NCI-H1417 (cell line): ENCODE measurements at places on chromosomes 2 and 18.
A peak's percentile ranks its signal among the peaks of the same experiment; 100 is the strongest.

DNA sequence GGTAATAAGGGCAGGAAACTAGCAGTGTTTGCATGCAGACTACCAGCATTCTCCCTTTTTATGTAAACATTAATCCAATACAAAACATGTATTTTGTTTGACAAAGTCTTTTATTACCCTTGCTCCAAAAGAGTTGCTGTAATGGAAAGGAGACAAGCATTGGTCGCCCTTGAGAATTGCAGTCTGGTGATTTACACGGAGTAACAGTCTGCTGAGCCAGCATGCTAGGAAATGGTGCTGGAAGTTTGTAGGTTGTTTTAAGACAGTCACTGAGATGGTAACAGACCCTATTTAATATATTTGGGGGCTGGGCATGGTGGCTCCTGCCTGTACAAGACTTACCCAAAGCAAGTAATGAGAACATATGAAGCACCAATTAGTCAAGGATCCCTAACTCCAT, 2.8 kb upstream of the PRKCE start:
- no peak for DNase-seq

DNA sequence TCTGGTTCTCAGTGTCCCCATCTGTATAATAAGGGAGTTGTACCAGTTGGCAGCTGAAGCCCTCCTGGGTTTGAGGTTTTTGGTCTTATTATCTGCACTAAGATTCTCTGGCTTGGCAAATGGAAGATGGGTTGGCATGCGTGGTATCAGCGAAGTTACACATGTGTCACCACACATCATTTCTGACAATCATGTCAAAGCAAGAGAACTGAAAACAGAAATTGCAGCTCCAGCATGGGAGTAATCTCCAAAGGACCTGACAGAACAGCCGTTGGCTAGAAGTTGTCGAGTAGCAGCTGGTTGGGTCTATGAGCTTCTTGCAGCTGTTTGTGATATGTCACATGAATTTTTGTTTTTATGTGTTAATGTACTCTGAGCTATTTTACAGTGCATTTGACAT, 317.4 kb downstream of the SLC4A3 start:
- no peak for DNase-seq

GRCh38 chr2:152200565-152201465, 25.3 kb upstream of the STAM2 start:
- DNase-seq = no peak

GRCh38 chr2:216205486-216205885, 96.3 kb downstream of the XRCC5 start:
- DNase-seq = no peak

DNA sequence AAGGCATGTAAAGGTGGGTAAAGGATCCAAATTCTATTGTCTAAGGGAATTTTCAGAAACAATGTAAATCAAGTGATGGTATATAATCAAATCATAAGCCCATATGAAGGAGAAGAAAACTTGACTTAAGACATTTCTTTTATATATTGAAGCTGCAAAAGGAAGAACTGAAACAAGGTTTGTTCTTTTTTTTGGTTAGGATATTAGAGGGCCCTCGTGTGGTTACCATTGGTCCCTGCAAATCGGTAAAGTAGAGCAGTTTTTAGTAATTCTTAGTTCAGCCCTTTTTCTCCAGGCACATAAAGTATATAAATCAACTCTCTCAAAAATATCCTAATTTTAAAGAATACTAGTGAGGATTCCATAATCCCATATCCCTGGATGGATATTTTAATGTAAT, 105.6 kb upstream of the STK17B start:
- DNase-seq = no peak

- no peak for DNase-seq
These were observed 14.5 kb downstream of the EPC2 start for GRCh38 chr2:148658807-148659722.

- no peak for DNase-seq
These were observed 90.5 kb upstream of the TACR1 start for GRCh38 chr2:75289771-75290170.

- no peak for DNase-seq
These were observed 161.0 kb downstream of the DDX1 start for GRCh38 chr2:15752552-15753232.

- DNase-seq = peak; percentile 65
These were observed at the start of gene ARHGAP15 for GRCh38 chr2:143128681-143129580. Gene ARHGAP15 (plus strand): TSS chr2:143129419.

GRCh38 chr2:144519934-144520731, at the start of gene ZEB2:
Gene ZEB2 (minus strand): TSS chr2:144520119. CDS start chr2:144517350, 2,769 bp downstream.
- DNase-seq = no peak

DNA sequence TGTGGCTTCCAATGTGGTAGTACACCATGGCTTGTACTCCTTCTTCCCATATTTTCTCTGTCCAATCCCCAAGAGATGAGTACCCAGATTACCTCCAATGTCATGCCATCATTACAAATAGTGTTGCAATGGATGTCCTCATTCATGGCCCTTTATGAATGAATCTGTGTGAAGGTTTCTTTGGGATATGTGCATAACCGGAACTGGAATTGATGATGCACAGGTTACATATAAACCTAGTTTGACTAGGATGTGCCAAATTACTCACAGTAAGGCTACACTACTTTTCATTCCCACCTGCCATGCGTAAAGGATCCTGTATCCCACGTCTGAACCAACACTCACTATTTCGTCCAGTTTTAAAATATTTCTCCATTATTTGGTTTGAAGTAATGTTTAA, 173.9 kb upstream of the CXCR4 start:
- no peak for DNase-seq

DNA sequence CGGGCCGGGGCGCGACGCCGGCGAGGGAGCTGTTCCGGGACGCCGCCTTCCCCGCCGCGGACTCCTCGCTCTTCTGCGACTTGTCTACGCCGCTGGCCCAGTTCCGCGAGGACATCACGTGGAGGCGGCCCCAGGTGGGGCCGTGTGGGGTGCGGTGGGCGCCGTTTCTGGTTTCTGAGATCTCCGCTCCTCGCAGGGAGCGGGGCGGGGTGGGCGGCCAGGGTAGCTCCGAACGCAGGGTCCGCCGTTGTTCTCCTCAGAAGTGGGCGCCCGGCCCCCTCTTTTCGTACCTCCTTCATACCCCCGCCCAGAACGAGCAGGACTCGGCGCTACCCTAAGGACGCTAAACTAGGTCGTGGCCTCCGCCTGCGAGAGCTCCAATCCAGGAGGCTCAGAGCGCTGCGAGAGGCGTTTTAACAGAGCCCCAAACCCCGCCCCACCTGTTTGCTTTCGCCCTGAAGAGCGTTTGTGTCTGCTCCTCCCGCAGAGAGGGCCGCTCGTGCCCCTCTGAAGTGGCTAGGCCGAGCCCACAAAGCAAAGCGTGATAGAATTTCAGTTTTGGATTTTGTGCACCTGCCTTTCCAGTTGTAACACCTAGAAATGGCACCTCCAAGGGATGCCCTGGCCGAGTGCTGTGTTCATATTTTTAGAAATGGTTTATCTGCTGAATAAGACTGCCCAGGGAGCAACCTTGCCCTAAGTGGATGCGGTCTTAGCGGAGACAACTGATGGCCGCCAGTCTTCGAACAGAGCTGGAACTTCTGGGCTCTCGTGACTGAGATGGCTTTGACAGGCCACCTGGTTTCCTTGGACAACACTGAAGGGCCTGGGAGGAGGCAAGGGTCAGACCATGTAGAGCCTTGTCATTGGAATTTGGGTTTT, 626 bp downstream of the CAPN10 start:
- DNase-seq = peak; percentile 68

DNA sequence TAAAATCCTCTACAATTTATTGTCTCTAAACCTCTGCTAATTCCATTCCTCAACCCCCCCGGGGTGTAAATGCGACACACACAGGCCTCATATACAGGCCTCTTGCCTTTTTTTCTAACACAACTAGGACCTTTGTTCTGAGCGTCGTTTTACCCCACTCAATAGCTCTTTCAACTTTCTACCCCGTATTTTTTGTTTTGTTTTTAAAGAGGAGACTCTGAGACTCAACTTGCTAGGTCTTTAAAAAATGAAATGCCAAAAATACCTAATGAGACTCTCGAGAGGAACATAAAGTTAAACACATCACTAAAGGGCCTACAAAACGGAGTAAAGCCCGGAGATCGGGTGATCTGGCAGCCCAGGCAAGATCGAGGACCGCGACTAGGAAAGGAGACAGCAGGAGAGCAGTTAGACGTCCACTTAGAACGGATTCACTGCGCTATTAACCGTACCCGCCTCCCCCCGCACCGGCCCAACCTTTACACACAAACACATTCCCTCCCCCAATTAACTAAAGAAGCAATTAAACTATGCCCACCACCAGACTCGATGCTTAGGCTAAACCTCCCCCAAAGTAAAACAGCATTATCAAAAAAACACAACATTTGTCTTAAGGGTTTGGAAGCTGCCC, 1.7 kb downstream of the TRIP12 start:
- DNase-seq = peak; percentile 71

DNA sequence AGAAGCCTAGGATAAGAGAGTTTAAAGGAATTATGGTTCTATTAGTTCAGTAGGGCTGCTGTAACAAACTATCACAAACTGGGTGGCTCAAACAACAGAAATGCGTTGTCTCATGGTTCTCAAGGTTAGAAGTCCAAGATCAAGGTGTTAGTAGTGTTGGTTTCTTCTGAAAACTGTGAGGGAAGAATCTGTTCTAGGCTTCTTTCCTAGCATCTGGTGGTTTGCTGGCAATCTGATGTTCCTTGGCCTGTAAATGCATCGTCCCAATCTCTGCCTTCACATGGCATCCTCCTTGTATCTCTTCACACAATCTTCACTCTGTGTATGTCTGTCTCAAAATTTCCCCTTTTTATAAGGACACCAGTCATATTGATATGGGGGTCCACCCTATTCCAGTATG, 76.3 kb downstream of the MDH1 start:
- DNase-seq = no peak

- DNase-seq = no peak
These were observed 23.6 kb upstream of the ZFP36L2 start for GRCh38 chr2:43250015-43250414.

DNA sequence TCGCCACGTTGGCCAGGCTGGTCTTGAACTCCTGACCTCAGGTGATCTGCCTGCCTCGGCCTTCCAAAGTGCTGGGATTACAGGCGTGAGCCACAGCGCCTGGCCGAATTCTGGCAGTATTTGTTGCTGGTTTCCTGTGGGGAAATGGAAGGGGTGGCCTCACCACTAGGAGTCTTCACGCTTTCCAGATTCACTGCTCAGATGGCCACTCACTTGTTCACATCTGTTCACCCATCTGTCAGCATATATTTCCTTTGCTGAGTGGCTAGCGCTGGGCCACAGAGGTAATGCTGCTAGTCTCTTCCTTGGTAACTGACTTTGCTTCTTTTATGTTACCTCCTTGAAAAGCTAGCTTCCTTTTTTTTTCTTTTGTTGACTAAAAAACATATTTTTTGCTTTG, 27.2 kb downstream of the TMEM177 start:
- no peak for DNase-seq

- DNase-seq = no peak
These were observed 335.2 kb downstream of the LPIN1 start for GRCh38 chr2:12081481-12082210.

GRCh38 chr2:30122362-30122761, 24.4 kb upstream of the YPEL5 start:
- no peak for DNase-seq

- DNase-seq = no peak
These were observed 171.2 kb downstream of the CPS1 start for GRCh38 chr2:210727549-210727948.

GRCh38 chr2:17470855-17471641, 47.2 kb downstream of the RAD51AP2 start:
- DNase-seq = no peak

DNA sequence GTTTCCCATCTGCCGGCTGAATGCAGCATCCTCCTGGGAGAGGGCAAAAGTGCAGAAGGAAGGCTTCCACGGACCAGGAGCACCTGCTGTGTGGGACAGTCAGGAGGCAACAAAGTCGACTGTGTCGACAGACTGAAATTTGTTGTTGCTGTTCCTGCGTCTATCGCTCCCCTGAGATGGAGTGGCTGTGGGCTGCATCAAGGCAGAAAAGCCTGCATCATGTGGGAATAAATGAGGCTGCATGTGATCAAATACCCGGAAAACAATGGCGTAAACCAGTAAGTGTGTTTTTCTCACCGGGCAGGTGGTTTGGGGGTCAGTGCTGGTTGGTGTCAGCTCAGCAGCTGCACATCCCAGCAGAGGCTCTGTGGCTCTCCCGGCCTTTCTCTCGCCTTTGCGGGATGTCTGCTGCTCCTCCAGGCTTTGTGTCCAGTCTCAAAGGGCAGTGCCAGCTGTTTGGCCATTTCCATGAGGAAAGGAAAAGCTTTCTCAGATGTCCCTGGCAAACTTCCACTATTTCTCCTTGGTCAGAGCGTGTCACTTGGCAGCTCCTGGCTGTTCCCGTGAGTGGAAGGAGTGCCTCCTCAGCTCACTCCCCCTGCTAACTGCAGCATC, 262.4 kb downstream of the NDUFA10 start:
- DNase-seq = no peak
